ENCODE measurements at places on chromosomes 12 and 14.

GRCh38 chr12:109606320-109607028 lies 32.9 kb downstream of the MVK start:
- DNase-seq: no peak

DNA sequence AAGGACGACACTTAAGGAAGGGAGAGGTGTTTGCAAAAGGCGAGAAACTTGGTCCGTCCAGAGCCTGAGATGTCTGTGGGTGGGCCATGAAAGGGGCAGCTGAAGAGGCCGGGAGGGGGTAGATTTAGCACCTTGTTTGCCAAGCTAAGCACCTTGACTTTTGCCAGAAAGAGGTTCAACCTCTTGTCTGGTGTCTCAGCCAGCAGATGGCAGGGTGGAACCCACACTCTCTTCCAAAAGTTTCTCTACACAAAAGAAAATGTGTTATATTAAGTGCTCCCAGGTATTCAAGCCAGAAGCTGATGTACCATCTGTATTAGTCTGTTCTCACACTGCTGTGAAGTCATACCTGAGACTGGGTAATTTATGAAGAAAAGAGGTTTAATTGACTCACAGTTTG lies 69.9 kb downstream of the SUDS3 start:
- no peak for DNase-seq

DNA sequence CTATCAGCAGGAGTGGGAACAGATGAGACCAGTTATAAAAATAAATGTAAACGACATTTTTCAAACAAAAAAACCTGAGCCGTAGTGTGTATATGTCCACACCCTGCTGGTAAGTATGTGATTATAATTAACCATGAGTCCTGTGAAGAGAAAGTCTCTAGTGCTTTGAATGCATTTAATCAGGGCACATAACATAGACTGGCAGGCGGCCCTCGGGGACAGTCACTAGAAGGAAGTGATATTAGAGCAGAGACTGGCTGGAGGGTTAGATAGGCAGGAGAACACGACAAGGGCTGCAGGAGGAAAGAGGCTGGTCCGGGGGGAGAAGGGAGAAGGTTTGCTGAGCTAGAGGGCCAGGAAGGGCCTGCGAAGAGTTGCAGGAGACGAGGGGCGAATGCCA lies 23.8 kb upstream of the ELK3 start:
- no peak for DNase-seq

GRCh38 chr12:89156862-89157262 lies 195.4 kb downstream of the DUSP6 start:
- DNase-seq: no peak

DNA sequence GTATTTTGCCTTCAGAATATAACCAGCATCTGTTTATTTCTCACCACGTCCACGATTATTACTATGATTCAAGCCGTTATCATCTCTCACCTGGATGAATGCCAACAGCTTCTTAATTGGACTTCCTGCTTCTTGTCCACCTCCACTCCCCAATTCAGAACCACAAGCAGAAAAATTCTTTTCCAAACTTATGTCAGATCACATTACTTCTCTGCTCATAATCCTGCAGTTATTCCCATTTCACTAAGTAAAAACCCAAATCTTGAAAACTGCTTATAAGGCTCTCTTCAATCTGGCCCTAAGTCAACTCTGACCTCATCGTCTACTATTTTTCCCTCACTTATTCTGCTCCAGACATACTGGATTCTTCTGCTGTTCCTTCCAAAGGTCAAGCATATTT lies 2.0 kb downstream of the CRY1 start:
- DNase-seq: no peak

- no peak for DNase-seq
Measured at GRCh38 chr12:105706321-105706972, 376.0 kb downstream of the C12orf75 start.

DNA sequence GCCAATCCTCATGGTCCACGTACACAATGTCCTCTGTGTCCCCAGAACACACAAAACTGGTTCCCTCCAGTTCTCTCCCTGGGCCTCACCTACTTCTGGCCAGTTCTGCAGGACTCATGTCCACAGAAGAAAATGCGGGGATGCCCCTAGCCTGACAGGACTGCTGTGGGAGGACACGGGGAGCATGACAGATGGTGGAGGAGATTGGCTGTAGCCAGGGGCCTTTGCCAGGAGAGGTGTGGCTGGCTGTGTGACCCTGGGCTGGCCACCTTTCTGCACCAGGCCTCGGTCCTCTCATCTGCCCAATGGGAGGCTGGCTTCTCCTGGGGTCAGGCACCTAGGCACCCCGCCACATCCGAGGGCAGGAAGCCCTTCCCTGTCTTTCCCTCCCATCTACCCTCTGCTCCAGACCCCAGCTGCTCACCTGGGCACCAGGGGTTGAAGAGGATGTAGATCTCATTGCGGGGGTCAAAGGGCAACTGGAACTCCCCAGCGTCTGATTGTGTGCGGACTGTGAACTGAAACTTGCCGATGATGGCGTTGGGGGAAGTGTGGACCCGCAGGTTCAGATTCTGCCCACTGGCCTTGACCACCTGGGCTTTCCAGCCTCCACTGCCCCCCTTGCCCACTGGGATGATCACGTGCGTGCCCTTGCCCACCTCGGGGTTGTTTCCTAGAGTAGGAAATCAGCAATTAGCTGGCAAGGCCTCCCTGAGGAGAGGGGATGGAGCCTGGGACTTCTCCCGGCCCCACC lies 2.8 kb downstream of the TGM1 start:
- no peak for DNase-seq

DNA sequence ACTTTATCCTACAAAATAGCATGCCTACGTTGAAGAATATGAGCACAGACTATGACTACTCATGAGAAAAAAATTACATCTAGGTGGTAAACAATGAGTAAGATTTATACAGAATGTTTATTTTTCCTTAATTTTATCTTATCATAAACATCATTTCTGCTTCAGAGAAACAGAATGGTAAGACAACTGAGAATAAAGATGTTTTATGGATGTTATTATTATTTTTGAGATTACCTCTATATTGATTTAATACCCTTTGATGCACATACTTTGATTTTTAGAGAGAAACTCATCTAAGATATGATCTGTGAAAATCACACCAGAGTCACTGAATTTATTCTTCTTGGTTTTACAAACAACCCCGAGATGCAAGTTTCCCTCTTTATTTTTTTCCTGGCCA lies at the start of gene OR10A7:
Gene OR10A7 (plus strand): TSS at position 301 of the 400 bp plus-strand sequence. CDS start 0 bp downstream, at position 301.
- DNase-seq: no peak

GRCh38 chr12:124381456-124382296 lies 86.8 kb downstream of the RFLNA start:
- no peak for DNase-seq

- no peak for DNase-seq
Measured at GRCh38 chr14:60014402-60014801, 77.3 kb upstream of the PCNX4 start.

DNA sequence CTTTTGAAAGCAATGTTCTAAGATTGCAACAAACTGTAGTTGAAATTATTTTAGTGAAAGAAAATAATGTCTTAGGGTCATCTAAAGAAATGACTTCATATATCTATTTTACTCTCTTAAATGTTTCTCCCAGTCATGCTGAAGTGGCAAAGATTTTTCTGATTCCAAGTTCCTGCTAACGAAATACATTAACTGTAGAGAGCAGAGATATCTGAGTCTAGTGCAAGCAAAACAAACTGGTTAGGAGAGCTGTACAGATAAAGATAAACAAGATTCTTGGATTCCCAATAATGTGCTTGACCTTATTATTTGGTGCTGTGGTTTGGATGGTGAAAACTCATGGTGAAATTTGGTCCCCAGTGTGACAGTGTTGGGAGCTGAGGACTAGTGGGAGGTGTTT lies 199.9 kb upstream of the PWP1 start:
- no peak for DNase-seq

- DNase-seq: no peak
Measured at GRCh38 chr12:46573347-46573658, 200.7 kb upstream of the SLC38A2 start.
